ENCODE measurements at places on chromosomes 13 and 19.

- DNase-seq: no peak
Measured at GRCh38 chr19:40367577-40368434, 19.3 kb downstream of the PLD3 start.

GRCh38 chr13:99278200-99278599 is 20.0 kb upstream of the GPR18 start:
- DNase-seq: no peak

DNA sequence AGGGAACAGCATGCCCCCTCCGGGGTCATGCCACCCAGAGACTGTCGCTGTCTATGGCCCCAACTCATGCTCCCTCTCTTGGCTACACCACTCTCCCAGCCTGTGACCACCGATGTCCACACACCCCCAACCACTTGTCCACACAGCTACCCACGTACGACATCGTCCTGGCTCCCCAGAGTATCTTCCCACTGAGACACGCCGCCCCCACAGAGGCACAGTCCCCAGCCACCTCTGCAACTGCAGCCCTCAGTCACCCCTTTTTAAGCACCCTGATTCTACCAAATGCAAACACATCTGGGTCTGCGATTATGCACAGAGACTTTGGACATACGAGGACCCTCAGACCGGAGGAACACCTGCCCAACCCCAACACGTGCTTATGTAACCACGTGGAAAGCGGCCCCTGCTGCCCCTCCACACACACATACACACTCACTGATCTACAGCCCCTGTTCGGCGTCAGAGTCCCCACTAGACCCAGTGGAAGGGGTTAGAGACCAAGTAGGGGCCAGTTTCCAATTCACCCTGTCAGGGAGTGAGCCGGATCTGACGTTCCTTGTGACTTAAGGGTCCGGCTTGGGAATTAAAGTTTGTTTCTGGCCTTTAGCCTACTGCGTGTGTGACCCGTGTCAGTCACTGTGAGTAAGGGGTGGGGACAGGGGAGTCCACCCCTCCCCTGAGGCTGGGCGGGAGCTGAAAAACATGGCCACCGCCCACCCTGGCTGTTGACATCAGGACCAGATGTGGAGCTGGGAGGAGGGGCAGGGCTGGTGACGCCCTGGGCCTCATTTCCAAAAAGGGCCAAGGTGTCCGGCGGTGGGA is 11.9 kb upstream of the AXL start:
- DNase-seq: no peak

- no peak for DNase-seq
Measured at GRCh38 chr19:8340341-8341096, 2.5 kb downstream of the KANK3 start.

All from cortex of kidney (tissue), 1 donor.